ENCODE measurements at places on chromosomes 3 and 15. TPM values are rescaled to one million over a fixed set of nuclear protein-coding genes. Genes with fewer than 3 reads are reported as not detected.

- peaks cover 23% of the 10 kb centered on the region for H3K4me1 ChIP-seq
- H3K36me3 ChIP-seq, result no peaks in the 10 kb centered on the region
- H3K27me3 ChIP-seq, result no peaks in the 10 kb centered on the region
These were observed 54.7 kb upstream of the NANOGP8 start for GRCh38 chr15:35139822-35140221.

GRCh38 chr3:115903843-115904242, 280.5 kb downstream of the GAP43 start:
- no peak overlapping the region for H3K4me3 ChIP-seq
- no peaks in the 10 kb centered on the region for H3K36me3 ChIP-seq
- no peak overlapping the region for H3K27ac ChIP-seq
- no peak for DNase-seq
- H3K27me3 ChIP-seq, result no peaks in the 10 kb centered on the region
- no peaks in the 10 kb centered on the region for H3K4me1 ChIP-seq

The FAM131A gene
- total RNA-seq, result 10.9 TPM

GRCh38 chr3:100030346-100030745, 84.0 kb downstream of the FILIP1L start:
- H3K4me3 ChIP-seq, result no peak overlapping the region
- peaks cover 29% of the 10 kb centered on the region for H3K4me1 ChIP-seq
- no peaks in the 10 kb centered on the region for H3K36me3 ChIP-seq
- H3K27me3 ChIP-seq, result no peaks in the 10 kb centered on the region

The CPNE9 gene
- not detected for total RNA-seq

DNA sequence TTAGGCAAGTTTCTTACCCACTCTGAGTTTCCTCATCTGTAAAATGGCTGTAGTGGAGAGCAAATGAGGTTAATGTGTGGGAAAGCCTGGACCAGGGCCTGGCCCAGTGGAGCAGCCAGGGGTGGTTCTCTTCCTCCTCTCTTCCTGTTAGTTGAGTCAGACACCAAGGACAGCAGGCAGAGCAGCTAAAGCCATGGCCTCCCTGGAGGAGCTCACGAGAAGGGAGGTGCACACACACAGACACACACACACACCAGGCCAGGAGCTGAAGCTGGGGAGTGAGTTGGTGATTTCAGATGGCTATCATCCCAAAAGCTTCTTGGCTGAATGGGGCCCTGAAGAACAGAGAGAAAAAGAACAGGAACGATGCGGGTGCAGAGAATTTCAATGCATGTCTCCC, 33.2 kb upstream of the TSPAN3 start:
- DNase-seq, result peak; percentile 8
- H3K27ac ChIP-seq, result peak overlapping the region; percentile 67

- H3K27me3 ChIP-seq, result no peaks in the 10 kb centered on the region
- DNase-seq, result peak; percentile 35
These were observed 179.4 kb downstream of the GBE1 start for GRCh38 chr3:81581966-81582599.

GRCh38 chr15:96064351-96064756, 266.1 kb upstream of the NR2F2 start:
- peaks cover 7% of the 10 kb centered on the region for H3K4me1 ChIP-seq
- no peak overlapping the region for H3K27ac ChIP-seq
- DNase-seq, result peak; percentile 17
- H3K4me3 ChIP-seq, result no peak overlapping the region

The PIGBOS1 gene
- total RNA-seq, result 8.4 TPM

GRCh38 chr15:23033979-23034378, 5.4 kb downstream of the TUBGCP5 start:
- H3K27ac ChIP-seq, result no peak overlapping the region
- H3K4me3 ChIP-seq, result no peak overlapping the region
- peaks cover 7% of the 10 kb centered on the region for H3K36me3 ChIP-seq
- DNase-seq, result no peak

GRCh38 chr3:4508048-4508981, 15.2 kb downstream of the ITPR1 start:
- peaks cover 15% of the 10 kb centered on the region for H3K4me1 ChIP-seq
- H3K27ac ChIP-seq, result no peak overlapping the region
- H3K36me3 ChIP-seq, result no peaks in the 10 kb centered on the region
- H3K4me3 ChIP-seq, result no peak overlapping the region
- DNase-seq, result no peak

The CX3CR1 gene
- not detected for total RNA-seq

- H3K27ac ChIP-seq, result no peak overlapping the region
- peaks cover 26% of the 10 kb centered on the region for H3K27me3 ChIP-seq
- peak; percentile 57 for DNase-seq
- no peaks in the 10 kb centered on the region for H3K36me3 ChIP-seq
- no peak overlapping the region for H3K4me3 ChIP-seq
- peaks cover 7% of the 10 kb centered on the region for H3K4me1 ChIP-seq
These were observed 14.2 kb upstream of the U2SURP start for GRCh38 chr3:142987080-142987700.

DNA sequence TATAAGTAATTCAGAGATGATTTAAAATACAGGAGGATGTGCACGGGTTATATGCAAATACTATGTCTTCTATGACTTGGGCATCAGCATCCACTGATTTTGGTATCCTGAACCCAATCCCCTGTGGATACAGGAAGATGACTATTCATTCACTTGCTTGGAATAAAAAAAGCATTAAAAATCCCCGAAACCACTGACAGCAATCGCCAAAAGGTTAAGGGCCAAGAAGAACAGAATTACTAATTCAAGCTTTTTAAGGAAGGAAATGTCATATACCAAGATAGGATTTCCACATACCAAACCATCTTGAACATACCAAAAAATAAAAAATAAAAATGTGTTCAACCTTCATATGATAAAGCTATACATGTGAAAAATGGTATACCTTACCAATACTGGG, 93.7 kb downstream of the DLG1 start:
- H3K27me3 ChIP-seq, result no peaks in the 10 kb centered on the region
- peaks cover 67% of the 10 kb centered on the region for H3K4me1 ChIP-seq
- H3K36me3 ChIP-seq, result no peaks in the 10 kb centered on the region
- H3K27ac ChIP-seq, result no peak overlapping the region
- DNase-seq, result no peak

The H1-8 gene
- total RNA-seq, result not detected

- DNase-seq, result no peak
- H3K27me3 ChIP-seq, result no peaks in the 10 kb centered on the region
- H3K27ac ChIP-seq, result no peak overlapping the region
- no peak overlapping the region for H3K4me3 ChIP-seq
These were observed 537.3 kb downstream of the EPHA3 start for GRCh38 chr3:89644716-89645115.
